Psoas muscle (tissue), 8 donors: ENCODE measurements at places on chromosomes 12 and 14. TPM values are rescaled to one million over a fixed set of nuclear protein-coding genes. Genes with fewer than 3 reads are reported as not detected.

DNA sequence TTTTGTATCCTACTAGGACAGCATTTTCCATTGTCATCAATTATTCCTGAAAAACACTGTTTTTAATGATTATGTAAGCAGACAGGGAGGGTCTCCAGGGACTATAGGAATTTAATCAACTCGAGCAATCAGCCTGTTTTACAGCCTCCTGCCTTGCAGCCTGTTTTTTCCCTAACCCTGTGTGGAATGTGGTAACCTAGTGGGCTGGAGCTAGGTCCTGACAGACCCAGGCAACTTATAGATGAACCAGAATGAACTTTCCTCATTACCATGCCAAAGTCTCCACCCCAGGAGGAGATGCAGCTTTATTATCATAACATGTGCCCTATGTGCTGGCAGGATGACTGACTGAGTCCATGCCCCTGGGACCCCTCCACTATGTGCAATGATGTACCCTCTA lies 375.1 kb downstream of the BMP4 start:
- no peak overlapping the region for H3K4me3 ChIP-seq
- H3K27me3 ChIP-seq: peaks cover 3% of the 10 kb centered on the region
- no peak for DNase-seq
- no peak overlapping the region for H3K27ac ChIP-seq
- no peaks in the 10 kb centered on the region for H3K36me3 ChIP-seq
- no peaks in the 10 kb centered on the region for H3K4me1 ChIP-seq

GRCh38 chr14:91873471-91874415 lies 6.4 kb upstream of the TC2N start:
- DNase-seq: no peak
- H3K36me3 ChIP-seq: no peaks in the 10 kb centered on the region
- H3K27me3 ChIP-seq: no peaks in the 10 kb centered on the region
- H3K4me1 ChIP-seq: peaks cover 12% of the 10 kb centered on the region

GRCh38 chr14:30874120-30874998 lies at the start of gene COCH:
Gene COCH (plus strand): TSS chr14:30874559. CDS start chr14:30874939, 380 bp downstream.
- H3K27ac ChIP-seq: no peak within 1 kb of the TSS
- no peaks in the 10 kb centered on the region for H3K36me3 ChIP-seq
- H3K4me3 ChIP-seq: peak within 1 kb of the TSS; percentile 75
- peak; percentile 50 for DNase-seq
- H3K4me1 ChIP-seq: peaks cover 10% of the 10 kb centered on the region
- peaks cover 20% of the 10 kb centered on the region for H3K27me3 ChIP-seq

DNA sequence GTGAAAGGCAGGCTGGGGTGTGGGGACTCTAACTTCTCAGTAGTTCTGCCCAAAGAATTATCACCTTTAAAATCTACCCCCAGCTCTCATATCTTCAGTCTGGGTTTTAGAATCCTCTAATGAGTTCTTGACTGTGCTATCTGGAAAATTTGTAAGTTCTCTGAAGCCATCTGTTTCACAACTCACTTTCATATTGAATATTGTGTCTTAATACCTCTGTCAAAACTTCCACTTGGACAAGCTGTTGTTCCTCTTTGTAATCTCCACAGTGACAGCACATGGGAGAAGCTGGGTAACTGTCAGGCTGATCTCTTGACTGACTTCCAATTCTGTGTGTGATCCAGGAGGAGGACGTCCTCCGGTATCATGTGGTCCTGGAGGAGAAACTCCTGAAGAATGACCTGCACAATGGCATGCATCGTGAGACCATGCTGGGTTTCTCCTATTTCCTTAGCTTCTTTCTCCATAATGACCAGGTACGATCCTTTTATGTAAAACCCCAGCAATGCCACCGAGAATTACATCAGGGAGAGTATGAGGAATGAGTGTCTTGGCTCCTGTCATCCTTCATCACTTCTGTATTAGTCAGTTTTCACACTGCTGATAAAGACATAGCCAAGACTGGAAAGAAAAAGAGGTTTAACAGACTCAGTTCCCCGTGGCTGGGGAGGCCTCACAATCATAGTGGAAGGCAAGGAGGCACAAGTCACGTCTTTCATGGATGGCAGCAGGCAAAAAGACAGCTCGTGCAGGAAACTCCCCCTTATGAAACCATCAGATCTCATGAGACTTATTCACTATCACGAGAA lies 111.9 kb downstream of the STAB2 start:
- H3K4me1 ChIP-seq: no peaks in the 10 kb centered on the region
- H3K36me3 ChIP-seq: no peaks in the 10 kb centered on the region
- DNase-seq: no peak
- no peak overlapping the region for H3K4me3 ChIP-seq
- no peaks in the 10 kb centered on the region for H3K27me3 ChIP-seq

GRCh38 chr14:39431416-39432178 lies 636 bp downstream of the FBXO33 start:
- peaks cover 32% of the 10 kb centered on the region for H3K4me1 ChIP-seq
- peak overlapping the region; percentile 89 for H3K4me3 ChIP-seq
- DNase-seq: peak; percentile 35
- H3K36me3 ChIP-seq: no peaks in the 10 kb centered on the region
- H3K27me3 ChIP-seq: no peaks in the 10 kb centered on the region

- no peak overlapping the region for H3K4me3 ChIP-seq
- H3K36me3 ChIP-seq: peaks cover 62% of the 10 kb centered on the region
- no peak for DNase-seq
- H3K4me1 ChIP-seq: no peaks in the 10 kb centered on the region
- no peak overlapping the region for H3K27ac ChIP-seq
- H3K27me3 ChIP-seq: no peaks in the 10 kb centered on the region
Observed at GRCh38 chr12:131801254-131801866, 26.8 kb upstream of the MMP17 start.

DNA sequence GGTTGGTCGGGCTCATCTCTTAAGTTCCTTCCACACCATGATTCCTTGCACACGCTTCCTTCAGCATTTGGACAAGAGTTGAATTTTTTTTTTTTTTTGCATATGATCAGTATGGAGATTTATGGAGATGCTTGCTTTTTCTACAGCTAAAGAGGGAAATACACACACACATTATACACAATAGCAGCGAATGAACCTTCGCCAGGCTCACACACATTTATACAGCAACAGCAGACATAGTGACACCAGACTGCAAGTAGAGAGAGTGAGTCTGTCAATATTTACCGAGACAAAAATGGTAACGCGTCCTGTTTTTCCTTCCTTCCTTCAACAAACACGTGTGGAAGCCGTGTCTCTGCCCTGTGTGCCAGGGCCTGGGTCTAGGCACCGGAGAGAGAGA lies 897.9 kb downstream of the BCL11B start:
- H3K4me1 ChIP-seq: no peaks in the 10 kb centered on the region
- H3K4me3 ChIP-seq: no peak overlapping the region
- H3K27ac ChIP-seq: no peak overlapping the region
- no peaks in the 10 kb centered on the region for H3K36me3 ChIP-seq
- peaks cover 5% of the 10 kb centered on the region for H3K27me3 ChIP-seq
- DNase-seq: no peak

DNA sequence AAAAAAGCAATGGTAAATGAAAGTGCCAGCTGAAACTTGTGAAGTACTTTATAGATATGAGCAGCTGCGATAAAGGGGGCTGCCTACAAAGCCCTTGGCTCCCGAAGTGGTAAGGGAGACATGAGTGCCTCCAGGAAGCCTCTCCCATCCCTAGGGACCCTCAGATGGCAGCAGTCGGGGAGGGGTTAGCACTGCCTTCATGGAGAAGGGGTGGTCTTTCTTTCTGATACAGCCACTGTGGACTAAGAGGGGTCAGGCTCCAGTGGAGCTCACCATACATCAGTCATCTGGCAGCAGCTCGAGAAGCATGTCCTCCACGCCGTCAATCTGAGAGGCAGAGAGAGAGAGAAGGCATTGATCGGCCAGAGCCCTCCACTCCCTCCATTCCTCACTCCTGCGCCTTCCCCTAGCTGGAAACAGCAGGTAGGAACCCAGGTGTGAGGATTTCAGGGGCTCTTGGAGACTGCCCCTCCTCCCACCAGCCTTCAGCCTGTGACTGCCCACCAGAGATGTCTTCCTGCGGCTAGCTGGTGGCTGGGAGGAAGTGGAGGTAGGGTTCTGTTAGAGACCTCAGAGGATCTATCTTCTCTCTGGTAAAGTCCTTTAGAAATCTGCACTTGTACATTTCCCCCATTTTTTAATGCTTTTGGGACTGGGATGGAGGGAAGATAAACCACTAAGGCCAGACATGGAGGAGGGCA lies 2.3 kb downstream of the TCL1A start:
- no peaks in the 10 kb centered on the region for H3K36me3 ChIP-seq
- no peak overlapping the region for H3K27ac ChIP-seq
- no peak for DNase-seq
- H3K4me1 ChIP-seq: no peaks in the 10 kb centered on the region

The LRFN5 gene
- total RNA-seq: 1.3 TPM

The MIP gene
- total RNA-seq: not detected

DNA sequence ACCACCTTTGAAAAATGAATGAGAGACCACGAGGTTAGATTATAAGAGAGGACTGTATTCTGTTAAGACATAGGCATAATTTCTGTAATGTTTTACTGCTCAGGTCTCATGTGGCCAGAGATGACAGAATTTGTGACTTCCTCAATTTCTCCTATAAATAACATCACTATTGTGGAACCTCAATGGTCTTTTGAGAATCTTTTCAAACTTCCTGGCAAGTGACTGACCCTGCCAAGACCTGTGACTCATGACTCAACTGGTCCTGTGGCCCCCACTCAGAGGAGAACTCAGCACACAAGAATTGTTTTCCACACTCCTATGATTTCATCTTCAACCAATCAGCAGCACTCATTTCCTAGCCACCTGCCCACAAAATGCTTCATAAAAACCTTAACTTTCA lies 508.2 kb upstream of the ATP2B1 start:
- H3K4me1 ChIP-seq: no peaks in the 10 kb centered on the region
- H3K27ac ChIP-seq: no peak overlapping the region
- no peak overlapping the region for H3K4me3 ChIP-seq
- DNase-seq: no peak
- H3K27me3 ChIP-seq: no peaks in the 10 kb centered on the region
- H3K36me3 ChIP-seq: no peaks in the 10 kb centered on the region

GRCh38 chr12:29960122-29960521 lies 176.4 kb upstream of the TMTC1 start:
- no peaks in the 10 kb centered on the region for H3K4me1 ChIP-seq
- H3K36me3 ChIP-seq: no peaks in the 10 kb centered on the region
- H3K4me3 ChIP-seq: no peak overlapping the region
- no peak for DNase-seq
- H3K27me3 ChIP-seq: no peaks in the 10 kb centered on the region

The RND1 gene
- 0.64 TPM for total RNA-seq

- no peaks in the 10 kb centered on the region for H3K27me3 ChIP-seq
- no peaks in the 10 kb centered on the region for H3K36me3 ChIP-seq
- H3K27ac ChIP-seq: no peak overlapping the region
- peaks cover 20% of the 10 kb centered on the region for H3K4me1 ChIP-seq
Observed at GRCh38 chr12:98821232-98821631, 176.1 kb downstream of the APAF1 start.

The CD4 gene
- total RNA-seq: 4.2 TPM

GRCh38 chr14:104595911-104596450 lies 8.6 kb downstream of the TMEM179 start:
- no peak overlapping the region for H3K4me3 ChIP-seq
- peak; percentile 42 for DNase-seq
- H3K36me3 ChIP-seq: no peaks in the 10 kb centered on the region
- no peak overlapping the region for H3K27ac ChIP-seq
- no peaks in the 10 kb centered on the region for H3K4me1 ChIP-seq
- H3K27me3 ChIP-seq: no peaks in the 10 kb centered on the region

The C14orf180 gene
- total RNA-seq: 0.32 TPM

DNA sequence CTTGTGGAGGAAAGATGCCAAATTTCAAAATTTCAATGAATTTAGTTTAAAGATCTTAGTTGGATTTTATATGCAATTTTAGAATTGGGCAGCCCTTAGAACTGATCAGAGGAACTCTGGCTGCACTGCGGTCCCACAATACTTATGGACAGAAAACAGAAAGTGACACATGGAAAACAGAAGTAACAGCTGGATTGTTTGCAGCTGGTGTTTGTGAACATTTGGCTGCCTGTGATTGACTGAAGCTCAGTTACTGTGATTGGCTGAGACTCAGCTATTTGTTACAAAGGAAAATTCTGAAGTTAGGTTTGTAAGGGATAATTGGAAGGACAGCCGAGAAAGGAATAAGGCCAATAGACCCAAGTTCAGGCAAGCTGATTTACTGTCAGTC lies 10.0 kb upstream of the KRT86 start:
- no peak overlapping the region for H3K4me3 ChIP-seq
- H3K36me3 ChIP-seq: no peaks in the 10 kb centered on the region
- H3K27me3 ChIP-seq: no peaks in the 10 kb centered on the region
- no peaks in the 10 kb centered on the region for H3K4me1 ChIP-seq
- no peak overlapping the region for H3K27ac ChIP-seq
- no peak for DNase-seq

- no peak overlapping the region for H3K4me3 ChIP-seq
- H3K27me3 ChIP-seq: no peaks in the 10 kb centered on the region
- no peaks in the 10 kb centered on the region for H3K36me3 ChIP-seq
- DNase-seq: no peak
Observed at GRCh38 chr14:31441273-31442111, 15.8 kb downstream of the DTD2 start.

The A2ML1 gene
- total RNA-seq: not detected

The SLC7A7 gene
- 2.6 TPM for total RNA-seq

- H3K4me3 ChIP-seq: no peak overlapping the region
- no peak overlapping the region for H3K27ac ChIP-seq
- no peaks in the 10 kb centered on the region for H3K27me3 ChIP-seq
- H3K36me3 ChIP-seq: no peaks in the 10 kb centered on the region
- H3K4me1 ChIP-seq: peaks cover 4% of the 10 kb centered on the region
Observed at GRCh38 chr12:98471085-98471484, 44.3 kb upstream of the TMPO start.

The C14orf39 gene
- 4.4 TPM for total RNA-seq

DNA sequence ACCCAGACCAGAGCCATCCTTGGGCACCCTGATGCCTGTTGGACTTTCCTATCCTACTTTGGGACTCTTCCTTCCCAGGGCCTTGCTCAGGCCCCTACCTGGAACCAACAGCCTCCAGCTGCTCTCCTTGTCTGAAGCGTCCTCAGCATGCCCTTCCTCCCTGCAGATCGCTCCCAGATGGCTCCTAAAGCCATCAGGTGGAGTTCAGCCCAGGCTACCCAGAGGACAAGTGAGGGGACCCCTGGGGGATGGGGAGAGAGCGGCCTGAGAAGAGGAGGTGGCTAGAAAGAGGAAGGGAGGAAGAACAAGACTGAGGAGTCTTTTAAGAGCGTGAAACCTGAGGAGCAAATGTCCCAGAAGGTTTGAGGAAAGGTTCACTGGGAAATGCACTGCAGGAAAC lies 236.6 kb downstream of the ZFP36L1 start:
- H3K27ac ChIP-seq: peak overlapping the region; percentile 96
- H3K27me3 ChIP-seq: no peaks in the 10 kb centered on the region
- H3K4me3 ChIP-seq: no peak overlapping the region
- no peak for DNase-seq
- peaks cover 41% of the 10 kb centered on the region for H3K4me1 ChIP-seq

DNA sequence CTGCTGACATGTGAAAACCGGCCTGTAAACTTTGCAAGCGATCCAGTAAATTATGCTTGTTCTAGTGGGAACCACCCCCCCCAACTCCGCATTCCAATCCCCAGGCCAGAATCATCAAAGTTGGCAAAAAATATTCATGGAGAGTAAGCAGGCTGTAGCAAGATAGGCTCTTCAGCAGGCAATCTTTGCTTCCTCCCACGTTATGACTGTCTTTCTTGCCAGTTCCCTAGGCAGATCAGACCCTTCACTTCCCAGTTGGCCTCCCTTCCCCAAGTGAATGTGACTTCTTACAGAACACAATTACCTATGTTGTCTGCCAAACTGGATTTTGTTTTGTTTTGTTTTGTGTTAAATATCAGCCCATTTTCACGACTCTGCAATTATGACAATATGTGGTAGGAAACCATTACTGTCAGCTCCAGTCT lies 1.2 kb upstream of the PTGER2 start:
- no peak overlapping the region for H3K27ac ChIP-seq
- no peaks in the 10 kb centered on the region for H3K36me3 ChIP-seq
- H3K4me1 ChIP-seq: no peaks in the 10 kb centered on the region
- H3K4me3 ChIP-seq: peak overlapping the region; percentile 67
